ENCODE measurements at places on chromosomes 11 and 22. TPM values are rescaled to one million over a fixed set of nuclear protein-coding genes. Genes with fewer than 3 reads are reported as not detected.

The PRR33 gene
- 0.31 TPM for total RNA-seq

The APOBEC3G gene
- 44.3 TPM for total RNA-seq

The OR5M10 gene
- total RNA-seq = not detected

The MTCH2 gene
- total RNA-seq = 146 TPM

The MTA2 gene
- 200 TPM for total RNA-seq

The CHADL gene
- 0.22 TPM for total RNA-seq

The HEPHL1 gene
- not detected for total RNA-seq

The CARD16 gene
- 16.9 TPM for total RNA-seq

The FAM180B gene
- total RNA-seq = not detected

The OR51B5 gene
- not detected for total RNA-seq

DNA sequence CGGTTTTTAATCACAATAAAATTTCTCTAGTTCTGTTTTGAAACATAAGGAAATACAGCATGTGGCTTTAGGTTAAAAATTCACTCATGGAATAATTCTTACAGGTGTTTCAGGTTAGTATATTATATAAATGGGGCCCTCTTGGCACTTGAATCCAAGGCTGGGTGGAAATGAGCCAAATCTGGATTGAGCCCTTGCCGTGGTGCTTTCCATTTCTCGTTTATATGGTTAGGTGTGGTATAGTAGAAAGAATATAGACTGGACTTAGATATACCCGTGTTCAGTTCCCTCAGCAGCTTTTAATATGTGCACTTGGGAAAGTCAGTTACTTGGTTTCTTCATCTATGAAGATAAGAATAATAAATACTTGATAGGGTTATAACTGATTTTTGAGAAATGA, 16.0 kb downstream of the ZFP91 start:
- no peak for DNase-seq

DNA sequence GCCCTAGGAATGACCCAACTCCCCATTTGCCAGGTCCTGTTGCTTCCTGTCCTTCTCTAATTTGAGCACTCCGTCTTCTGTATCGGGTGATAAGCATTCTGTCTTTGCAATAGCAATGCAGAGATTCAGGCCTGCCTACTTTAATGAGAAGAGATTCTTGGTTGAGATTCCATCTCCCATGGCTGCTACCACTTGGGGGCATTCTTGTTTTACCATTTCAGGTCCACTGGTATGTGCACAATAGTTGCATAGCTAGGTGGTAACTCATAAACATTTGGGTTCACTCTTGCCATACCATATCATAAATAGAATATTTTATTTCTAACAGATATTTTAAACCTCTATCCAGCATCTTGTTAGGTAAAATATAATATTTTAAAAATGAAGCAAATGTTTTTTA, 34.4 kb upstream of the CALCB start:
- DNase-seq = no peak

GRCh38 chr11:83057721-83058120, 14.0 kb downstream of the RAB30 start:
- DNase-seq = no peak

DNA sequence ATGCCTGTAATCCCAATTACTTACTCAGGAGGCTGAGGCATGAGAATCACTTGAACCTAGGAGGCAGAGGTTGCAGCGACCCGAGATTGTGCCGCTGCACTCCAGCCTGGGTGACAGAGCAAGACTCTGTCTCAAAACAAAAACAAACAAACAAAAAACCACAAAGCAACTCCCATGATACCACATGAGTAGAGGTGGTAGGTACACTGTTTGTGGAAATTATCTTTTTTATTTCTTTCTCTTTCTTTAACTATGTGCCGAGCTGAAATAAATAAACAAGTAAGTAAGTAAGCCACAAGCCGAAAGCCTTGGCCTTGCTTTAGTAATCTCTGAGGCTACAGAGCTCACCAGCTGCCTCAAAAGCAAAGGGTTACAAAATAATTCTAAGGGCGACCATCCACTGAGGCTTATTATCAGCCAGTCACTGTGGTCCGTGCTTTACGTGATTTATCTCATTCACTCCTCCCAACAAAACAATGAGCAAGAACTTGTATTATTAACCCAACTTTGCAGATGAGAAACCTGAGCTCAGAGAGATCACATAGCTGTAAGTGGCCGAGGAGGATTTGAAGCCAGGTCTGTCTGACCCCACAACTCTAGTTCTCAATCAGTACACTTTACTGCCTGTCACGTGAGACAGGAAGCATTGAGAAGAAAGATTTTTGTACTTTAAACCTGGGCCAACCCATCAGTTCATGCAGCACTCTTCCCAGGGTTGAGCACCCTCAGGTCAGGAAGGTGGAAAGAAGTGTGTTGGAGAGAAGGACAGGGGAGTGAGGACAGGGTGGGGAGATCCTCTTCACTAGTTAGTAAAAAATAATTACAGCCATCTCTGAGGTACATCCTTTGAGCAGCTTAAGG, 69.8 kb upstream of the MTMR2 start:
- no peak for DNase-seq

DNA sequence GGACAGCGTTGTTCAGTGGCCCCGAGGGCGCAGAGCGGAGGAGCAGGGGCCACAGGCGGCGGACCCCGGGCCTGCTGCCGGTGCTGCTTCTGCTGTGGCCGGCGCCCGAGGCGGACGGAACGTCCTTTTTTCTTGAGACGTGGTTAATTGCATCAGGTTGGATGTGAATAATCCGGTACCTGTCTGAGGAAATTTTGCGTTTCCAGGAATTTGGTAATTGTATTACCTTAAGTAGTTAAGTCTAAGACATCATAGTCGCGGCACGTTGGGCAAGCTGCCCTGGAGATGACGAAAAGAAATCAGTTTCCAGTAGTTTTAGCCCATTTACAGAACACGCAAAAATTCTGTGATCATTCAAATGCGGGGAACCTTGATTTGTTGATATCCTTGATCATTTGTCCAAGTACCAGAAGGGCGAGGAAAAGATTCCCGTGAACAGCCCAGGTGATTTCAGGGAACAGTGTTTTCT, 789 bp downstream of the SPECC1L start:
- DNase-seq = no peak

GRCh38 chr11:121741351-121741760, 288.6 kb upstream of the SORL1-AS1 start:
- no peak for DNase-seq

- DNase-seq = no peak
Measured at GRCh38 chr11:62169935-62170334, 20.1 kb upstream of the SCGB1D1 start.

DNA sequence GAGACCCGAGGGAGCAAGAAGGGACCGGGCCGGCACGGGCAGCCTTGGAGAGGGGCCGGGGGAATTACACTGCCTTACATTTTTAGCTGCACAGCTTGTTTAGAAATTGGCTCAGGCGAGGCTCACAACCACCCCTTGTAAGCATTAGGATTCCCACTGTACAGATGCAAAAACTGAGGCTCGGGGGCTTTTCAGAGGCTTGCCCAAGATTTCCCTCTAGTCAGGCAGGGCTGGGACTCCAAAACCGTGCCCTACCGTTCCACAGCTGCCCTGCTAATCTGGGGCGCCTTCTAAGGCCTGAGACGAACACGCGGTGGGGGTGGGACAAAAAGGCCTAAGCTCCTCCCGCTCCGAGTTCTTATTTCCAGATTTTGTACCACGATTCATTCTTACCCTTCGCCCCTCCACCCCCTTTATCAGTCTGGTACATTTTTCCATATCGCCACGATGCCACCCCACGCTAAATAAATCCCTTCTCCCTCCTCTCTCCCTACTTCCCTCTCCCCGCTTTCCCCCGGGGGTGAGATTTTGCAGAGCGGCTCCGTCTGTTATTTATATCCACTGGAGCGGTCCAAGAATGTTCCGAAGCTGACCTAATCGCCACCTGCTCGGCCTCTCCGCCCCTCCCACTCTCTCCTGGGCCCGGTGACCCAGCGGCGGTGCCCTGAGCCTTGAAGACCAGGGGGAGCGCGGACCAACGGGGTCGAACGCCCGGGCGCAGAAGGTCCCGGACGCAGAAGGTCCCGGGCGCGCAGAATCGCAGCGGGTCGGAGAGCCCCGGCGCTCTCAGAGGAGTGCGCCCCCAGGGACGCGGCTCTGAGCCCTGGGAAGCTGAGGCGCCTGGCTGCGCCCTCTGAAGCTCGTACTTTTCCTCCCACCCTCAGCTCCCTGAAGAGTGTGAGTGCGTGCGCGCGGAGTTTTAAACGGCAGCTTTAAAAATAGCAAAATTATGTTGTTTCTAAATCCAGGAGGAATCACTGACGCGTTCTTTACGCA, 764 bp upstream of the PACSIN3 start:
- DNase-seq = peak; percentile 39

GRCh38 chr11:113319085-113319484, 4.7 kb downstream of the TTC12 start:
- DNase-seq = no peak

GRCh38 chr11:104402812-104403521, 239.0 kb upstream of the PDGFD start:
- DNase-seq = no peak

DNA sequence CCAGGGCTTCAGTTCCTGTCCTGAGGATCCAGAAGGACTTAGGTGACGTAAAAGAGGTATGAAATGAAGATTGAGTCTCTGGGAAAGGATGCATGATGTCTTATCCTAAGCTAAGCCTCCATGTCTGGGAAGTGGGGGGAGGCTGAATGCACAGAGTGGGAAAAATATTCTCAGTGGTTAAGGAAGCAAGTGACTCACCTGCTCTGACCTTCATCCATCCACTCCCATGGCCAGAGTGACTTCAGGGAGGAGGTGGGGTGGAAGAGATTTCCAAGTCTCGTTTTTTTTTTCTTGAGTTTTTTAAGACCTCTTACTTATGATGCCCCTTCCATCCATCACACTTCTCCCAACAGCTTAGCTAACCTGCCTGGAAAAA, 32.5 kb upstream of the POLD3 start:
- no peak for DNase-seq

GRCh38 chr11:86687185-86687778, 14.9 kb upstream of the ME3 start:
- DNase-seq = no peak

DNA sequence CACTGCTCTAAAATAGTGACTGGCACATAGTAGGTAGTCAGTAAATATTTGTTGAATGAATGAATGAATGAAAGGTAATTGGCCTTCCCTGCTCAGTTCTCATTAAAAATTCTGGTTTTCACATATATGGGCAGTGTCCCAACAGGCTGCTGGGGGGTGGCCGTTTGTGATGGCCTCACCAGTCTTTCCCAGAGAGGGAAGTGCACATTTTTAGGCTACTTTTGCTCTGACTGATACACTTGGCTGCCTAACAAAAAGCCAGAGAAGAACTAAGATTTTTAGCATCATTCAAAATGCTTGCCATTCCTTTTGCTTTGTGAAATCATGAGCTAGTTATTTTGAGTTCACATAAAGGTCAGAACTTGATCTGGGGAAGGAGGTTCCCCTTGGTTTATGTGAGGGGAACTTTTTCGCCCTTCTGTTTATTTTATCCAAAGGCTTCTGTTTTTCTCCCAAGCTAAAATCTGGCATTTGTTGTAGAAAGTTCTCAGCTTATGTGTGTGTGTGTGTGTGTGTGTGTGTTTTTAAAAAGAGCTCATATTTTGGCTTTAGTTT, 83.1 kb downstream of the PTPRJ start:
- no peak for DNase-seq

DNA sequence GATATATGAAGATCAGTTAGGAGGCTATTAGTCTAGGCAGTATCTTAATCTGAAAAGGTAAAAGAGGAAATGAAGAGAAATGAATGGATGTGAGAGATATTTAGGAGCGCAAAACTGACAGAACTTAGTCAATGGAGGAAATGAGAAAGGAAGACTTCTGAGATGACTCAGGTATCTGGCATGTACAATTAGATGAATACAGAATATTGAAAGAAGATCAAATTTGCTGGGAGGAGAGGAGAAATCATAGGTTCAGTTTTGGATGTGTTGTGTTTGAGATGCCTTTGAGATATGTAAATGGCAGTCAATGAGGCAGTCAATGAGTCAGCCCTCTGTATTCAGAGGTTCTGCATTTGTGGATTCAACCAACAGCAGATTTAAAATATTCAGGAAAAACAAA, 42.9 kb upstream of the GAB2 start:
- no peak for DNase-seq

GRCh38 chr11:125777309-125777708, 1.3 kb downstream of the PATE2 start:
- DNase-seq = no peak

- no peak for DNase-seq
Measured at GRCh38 chr11:30510750-30511149, 75.4 kb downstream of the MPPED2 start.

DNA sequence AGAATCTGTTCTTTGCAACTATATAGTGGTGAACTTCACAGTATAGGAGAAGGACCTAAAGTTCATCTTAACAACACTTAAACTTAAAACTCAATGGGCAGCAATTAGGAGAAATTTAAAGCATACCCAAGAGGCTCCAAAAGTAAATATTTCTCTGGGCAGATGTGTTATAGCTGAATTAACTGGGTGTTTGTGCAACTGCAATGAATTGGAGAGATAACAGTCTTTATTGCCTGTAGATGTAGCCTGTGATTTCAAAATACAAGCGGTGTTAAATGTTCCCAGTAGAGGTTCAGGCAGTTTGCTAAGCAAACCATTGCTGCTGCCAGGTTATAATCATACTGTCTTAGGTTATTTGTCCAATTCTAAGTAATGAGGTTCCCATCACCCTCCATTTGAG, 294.1 kb upstream of the MTNR1B start:
- no peak for DNase-seq

- no peak for DNase-seq
Measured at GRCh38 chr11:65739022-65739421, 18.4 kb upstream of the RNASEH2C start.

GRCh38 chr11:114251815-114252337, 44.3 kb upstream of the NNMT start:
- no peak for DNase-seq

- no peak for DNase-seq
Measured at GRCh38 chr11:127050186-127050585, 49.6 kb upstream of the KIRREL3 start.
